NCI-H2081 treated with DMSO at 0.1 percent for 48 hours (cell line): ENCODE measurements at places on chromosomes 1 and 21.

DNA sequence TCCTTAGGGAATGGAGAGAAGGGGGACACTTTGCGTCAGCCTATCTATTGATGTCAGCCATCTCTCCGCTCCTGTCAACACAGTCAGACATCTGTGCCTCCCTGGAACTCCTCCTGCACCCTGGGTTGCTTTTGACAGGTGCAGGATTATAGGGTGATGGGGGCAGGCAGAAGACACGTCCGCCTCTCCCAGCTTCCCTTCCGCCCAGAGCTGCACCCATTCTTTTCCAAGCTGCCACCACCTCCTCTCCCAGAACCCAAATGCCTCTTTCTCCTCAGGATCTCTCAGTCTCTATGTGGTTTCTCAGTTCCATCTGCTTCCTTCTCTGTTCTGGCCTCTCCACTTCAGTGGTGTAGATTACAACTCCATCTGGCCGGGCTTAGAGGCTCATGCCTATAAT lies 17.1 kb upstream of the KIF1B start:
- no peak for DNase-seq

DNA sequence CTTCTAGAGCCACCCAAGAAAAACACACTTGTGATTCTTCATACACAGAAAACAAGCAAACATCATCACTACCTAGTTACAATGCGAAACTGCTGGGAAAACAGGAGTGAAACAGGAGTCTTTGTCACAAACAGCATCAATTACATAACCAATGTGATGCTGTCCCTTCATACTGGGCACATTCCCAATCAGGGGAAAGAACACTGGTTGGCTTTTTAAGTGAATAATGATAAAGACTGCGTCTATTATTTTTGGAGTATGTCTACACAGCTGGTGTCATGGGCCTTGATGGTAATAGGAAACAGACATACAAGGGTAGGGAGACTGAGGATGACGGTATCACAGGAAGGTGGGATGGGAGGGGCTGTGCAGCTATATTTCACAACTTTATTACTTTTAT lies 43.3 kb downstream of the SIPA1L2 start:
- DNase-seq, result no peak

DNA sequence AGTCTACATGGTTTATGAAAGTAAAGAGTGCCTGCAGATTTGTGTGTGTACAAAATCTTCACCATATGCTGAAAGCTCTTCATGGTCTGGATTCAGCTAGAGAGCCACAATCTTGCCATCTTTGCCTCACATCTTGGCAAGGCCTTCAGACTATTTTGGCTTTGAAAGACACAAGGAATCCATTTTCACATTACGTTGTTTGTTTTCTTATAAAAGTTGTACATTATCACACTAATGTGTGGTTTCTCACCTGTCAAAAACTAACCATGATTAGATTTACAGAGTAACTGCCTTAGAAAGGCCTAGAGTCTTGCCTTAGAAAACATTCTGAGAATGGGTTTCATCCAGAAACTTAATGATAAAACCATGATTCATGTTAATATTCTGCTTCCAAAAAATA lies 494.6 kb downstream of the NEGR1 start:
- DNase-seq, result no peak

GRCh38 chr1:184161071-184161698 lies 109.7 kb downstream of the TSEN15 start:
- DNase-seq, result no peak

GRCh38 chr1:11804666-11805421 lies 920 bp downstream of the MTHFR start:
- DNase-seq, result peak; percentile 60

DNA sequence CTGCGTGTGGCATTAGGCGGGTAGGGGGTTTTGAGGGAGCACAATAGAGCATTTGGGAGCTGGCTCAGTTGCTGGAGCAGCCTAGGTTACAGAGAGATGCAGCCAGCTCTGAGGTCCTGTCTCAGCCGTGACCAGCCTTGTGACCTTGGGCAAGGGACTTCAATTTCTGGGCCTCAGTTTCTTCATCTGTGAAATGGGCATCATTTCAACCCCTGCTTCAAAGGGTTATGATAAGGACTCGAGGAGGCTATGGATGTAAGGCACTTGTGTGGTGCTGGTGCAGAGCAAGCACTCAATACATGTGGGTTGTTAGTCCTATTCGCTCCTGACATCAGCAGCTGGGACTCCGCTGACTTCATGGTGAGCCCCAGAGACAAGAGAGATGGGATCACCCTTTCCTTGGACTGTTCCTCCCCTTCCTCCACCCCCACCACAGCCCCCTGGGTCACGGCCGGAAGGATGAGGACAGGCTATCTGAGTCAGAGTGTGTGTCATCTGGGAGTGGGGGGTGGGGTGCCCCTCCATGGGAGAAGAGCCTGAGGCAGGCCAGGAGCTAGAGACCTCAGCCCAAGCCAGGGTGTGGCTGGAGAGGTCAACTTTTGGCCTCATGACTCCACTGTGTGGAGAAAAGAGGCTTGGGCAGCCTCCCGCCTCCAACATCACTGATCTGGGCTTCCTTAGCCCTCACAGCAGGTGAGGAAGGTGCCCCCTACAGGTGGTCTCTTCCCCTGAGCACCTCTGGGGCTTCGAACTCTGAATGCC lies 71.4 kb upstream of the ZBTB40 start:
- DNase-seq, result no peak

DNA sequence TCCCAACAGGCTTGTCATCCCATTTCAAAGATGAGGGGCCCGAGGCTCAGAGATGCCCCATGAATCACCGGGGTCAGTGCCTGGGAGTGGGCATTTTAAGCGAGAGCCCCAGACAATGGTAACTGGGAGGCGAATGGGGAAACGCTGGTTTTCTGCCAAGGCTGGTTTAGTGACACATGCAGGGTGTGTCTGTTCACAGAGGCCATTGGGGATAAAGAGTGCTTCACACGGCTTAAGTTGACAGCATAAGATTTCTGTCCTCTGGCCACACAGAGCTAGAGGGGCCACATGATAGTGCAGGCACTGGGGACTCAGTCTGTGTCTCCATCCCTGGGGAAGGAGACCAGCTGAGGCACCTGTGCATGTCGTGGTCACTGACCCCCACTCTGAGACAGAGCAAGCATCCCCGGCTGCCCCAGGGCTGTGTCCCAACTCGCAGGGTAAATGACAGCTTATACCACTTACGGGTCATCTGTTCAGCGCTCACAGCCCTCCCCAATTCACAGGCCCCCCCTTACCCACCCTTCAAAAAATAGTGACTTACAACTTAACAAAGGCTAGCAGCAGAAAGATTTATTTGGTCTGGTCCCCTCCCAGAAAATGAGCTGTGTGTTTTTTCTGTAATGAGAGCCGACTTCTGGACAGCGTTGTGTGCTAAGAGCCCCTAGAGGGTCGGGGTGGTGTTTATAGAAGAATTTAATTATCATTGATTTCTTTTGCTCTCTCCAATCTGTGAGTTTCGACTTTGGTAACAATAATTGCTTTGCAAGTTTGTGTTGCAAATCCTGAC lies 34.9 kb upstream of the ARHGEF16 start:
- no peak for DNase-seq

GRCh38 chr21:22758478-22758877 lies 1760.3 kb downstream of the NCAM2 start:
- no peak for DNase-seq

- no peak for DNase-seq
Measured at GRCh38 chr1:31000301-31000700, 65.2 kb downstream of the PUM1 start.

GRCh38 chr1:64631346-64632034 lies 113.4 kb upstream of the RAVER2 start:
- DNase-seq, result no peak

- DNase-seq, result no peak
Measured at GRCh38 chr1:234322979-234323378, 50.3 kb upstream of the COA6 start.

GRCh38 chr21:16279731-16280581 lies 550.2 kb downstream of the USP25 start:
- DNase-seq, result no peak

DNA sequence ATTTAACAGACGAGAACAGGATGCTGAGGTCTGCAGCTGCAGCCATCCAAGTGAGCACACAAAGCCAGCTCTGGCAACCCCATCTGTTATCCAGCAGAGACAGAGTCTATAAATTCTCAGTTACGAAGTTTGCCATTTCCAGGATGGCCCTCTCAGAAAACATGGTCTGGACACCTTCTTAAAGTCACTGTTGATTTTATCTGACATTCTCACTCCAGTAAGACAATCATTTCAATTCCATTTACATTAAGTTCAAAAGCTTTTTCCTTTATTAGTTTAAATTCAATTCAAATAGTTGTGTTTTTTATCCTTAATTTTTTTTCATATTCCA lies 125.5 kb downstream of the DMRTB1 start:
- DNase-seq, result no peak

GRCh38 chr1:167492481-167492910 lies 25.8 kb downstream of the CD247 start:
- no peak for DNase-seq

GRCh38 chr1:2378441-2378851 lies 12.9 kb downstream of the MORN1 start:
- no peak for DNase-seq

- no peak for DNase-seq
Measured at GRCh38 chr1:6049419-6049818, 3.7 kb downstream of the KCNAB2 start.

DNA sequence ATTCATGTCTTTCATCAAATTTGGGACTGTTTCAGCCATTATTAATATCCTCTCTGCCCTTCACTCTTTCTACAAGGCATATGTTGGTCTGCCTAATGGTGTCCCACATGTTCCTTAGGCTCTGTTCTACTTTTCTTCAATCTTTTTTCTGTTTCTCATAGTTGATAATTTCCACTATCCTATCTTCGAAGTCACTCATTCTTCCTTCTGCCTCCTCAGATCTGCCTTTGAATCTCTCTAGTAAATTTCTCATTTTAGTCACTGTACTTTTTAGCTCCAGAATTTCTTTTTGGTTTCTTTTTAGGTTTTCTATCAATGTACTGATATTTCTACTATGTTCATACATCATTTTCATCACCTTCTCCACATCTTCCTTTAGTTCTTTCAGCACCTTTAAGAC lies 20.0 kb upstream of the NIBAN1 start:
- no peak for DNase-seq

DNA sequence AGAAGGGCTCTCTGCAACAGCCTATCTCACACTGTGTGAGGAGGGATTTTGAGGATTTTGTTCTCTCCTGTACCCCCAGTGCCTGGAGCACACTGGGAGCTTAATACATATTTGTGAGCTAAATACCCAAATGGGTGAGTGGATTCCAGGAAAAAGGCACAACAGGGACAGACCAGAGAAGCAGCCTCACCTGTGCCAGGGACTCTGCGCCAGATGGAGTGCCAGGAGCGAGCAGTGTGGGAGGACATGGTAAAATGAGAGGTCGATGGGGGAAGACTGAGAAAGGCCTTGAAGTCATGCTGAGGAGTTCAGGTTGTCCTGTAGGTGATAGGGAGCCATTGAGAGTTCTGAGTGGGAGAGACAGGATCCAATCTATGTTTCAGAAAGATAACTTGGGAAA lies 11.0 kb upstream of the KCNA2 start:
- DNase-seq, result no peak

DNA sequence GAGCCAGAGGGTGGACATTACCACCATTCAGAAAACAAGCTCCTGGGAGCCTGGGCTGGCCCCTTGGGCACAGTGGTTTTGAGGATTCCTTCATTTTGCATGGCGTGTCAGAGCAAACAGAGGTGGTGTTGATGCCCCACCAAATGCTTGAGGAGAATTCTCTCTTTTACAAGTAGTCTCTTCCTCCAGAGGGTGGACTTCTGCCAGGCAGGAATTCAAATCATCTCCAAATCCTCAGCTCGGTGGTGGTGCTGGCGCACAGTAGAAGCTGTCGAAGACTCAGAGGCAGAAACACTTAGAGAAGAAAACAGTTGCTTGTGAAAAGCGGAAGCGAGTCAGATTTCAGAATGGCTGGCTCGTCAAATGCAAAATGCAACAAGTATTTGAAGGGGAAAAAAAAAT lies 3.4 kb upstream of the CHI3L1 start:
- no peak for DNase-seq

- DNase-seq, result no peak
Measured at GRCh38 chr1:247578946-247579460, 9.2 kb upstream of the OR2G2 start.

DNA sequence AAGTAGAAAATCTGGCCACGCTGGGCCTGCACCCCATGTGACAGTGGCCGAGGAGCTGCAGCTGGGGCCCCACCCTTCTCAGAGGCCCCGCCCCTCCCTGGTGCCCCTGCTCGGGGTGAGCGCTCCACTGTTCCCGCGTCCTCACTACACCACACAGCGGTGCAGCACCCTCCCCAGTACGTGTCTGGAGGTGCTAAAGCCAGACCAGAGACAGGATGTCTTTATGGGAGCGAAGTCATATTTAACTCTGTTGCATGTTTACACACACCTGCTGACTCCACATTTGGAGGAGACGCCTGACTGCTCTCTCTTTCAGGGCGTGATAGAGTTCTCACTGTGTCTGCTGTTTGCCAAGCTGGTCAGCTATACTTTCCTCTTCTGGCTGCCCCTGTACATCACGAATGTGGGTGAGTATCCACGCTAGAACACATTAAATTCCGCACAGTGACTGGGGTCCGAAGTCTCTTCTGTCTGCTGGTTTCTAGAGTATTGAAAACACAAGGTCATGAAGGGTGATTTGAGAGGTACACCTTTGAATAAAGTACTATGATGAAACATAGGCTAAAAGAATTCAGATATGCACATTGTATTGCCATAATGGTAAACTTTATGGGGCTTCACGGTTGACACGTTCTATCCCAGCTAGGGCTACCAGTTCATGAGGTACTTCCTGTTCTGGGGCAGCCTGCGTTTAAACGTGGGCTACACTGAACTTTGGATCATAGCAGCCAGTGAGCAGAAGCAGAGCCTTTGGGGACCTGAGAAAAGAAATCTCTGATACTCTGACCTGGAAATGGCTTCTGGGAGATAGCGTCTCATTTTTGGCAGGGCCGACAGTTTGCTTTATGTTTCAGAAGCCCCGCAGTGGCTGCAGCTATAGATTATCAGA lies 48.4 kb downstream of the SLC37A1 start:
- DNase-seq, result peak; percentile 91

DNA sequence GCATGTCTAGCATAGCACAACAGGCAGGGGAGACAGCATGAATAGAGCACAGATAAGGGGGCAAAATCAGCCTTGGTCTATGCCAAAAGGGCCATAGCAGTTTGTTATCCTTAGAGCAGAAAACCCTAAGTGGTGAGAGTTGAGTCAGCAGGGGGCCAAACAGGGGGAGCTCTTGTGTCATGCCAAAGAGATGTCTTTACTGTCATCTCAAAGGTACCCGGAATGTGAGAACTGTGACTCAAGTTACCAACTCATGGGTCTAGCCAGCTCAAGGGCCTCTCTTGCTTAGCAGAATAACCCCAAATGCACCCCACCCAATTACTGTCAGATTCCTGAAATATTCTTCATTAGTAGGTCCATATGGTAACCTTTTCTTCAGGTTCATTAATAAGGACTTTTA lies 45.9 kb upstream of the NRDC start:
- no peak for DNase-seq

- peak; percentile 63 for DNase-seq
Measured at GRCh38 chr21:38989745-38990423, 184.2 kb downstream of the ETS2 start.

DNA sequence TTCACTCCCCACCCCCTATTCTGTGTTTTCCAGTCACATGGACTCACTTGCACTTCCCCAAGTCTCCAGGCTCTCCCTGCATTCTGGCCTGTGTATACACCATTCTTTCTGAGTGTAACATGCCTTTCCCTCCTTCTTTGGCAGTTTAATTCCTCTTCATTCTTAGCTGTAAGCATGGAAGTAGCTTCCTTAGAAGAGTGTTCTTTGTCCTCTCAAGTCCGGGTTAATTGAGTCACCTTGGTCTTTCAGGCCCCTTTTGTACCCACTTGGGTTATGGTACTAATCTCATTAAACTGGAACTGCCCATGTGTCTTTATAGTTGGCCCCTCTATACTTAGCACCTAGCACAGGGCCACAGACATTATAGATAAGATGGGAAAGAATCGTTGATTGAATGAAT lies 525.3 kb upstream of the ADGRL4 start:
- no peak for DNase-seq
